ENCODE measurements at places on chromosomes 4 and X.

- no peak for DNase-seq
These were observed 33.9 kb downstream of the PCDH7 start for GRCh38 chr4:30754021-30754420.

- DNase-seq: no peak
These were observed 177.1 kb downstream of the NWD2 start for GRCh38 chr4:37421614-37422013.

DNA sequence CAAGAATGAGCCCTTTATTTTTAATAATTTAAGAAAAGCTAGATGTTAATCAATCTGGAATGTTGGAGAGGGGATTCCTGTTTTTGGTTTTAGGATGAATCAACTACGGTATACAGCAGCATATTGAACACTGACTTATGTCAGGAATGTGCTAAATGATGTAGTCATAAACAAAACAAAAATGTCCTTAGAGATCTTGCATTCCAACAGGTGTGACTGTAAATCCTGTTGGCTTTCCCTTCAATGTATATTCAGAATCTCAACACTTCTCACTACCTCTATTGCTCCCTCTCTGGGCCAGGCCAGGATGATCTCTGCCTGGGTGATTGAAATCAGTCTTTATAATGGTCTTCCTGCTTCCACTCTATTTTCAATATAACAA, 37.8 kb upstream of the BDH2 start:
- DNase-seq: no peak

DNA sequence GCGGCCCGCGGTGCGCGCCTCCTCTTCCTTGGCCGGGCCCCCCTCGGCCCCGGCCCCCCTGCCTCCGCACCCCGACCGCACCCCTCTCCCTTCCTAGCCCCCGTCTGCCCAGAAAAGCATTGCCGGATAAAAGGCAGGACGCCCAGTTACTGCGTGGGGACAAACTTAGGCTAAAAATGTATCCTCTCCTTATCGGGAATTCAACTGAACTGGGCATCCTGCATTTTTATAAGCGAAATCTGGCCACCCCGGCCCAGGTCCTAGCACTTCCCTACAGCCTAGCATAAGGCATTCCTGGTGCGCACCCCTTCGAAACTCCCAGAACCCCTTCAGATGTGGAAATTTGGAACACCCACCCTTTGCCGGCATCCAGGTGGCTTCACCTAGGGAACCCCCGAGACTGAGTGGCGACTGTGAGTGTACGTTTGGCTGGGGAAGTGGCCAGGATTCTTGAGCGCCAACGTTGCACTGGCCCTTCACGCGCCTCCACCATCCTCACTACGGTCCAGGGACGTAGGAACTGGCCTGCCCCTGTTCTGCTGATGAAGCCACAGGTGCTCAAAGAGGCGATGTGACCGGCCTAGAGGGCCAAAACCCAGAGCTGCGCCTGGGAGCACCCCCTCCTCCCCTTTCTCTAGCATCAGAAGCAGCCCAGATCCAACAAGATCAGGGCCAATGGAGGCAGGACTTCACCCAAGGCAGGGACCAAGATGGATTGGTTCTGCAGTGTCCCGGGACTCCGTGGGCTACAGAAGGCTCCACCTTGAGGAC, 5.7 kb upstream of the RNF4 start:
- no peak for DNase-seq

- no peak for DNase-seq
These were observed 292.7 kb downstream of the FBXW7 start for GRCh38 chr4:152243206-152243605.

DNA sequence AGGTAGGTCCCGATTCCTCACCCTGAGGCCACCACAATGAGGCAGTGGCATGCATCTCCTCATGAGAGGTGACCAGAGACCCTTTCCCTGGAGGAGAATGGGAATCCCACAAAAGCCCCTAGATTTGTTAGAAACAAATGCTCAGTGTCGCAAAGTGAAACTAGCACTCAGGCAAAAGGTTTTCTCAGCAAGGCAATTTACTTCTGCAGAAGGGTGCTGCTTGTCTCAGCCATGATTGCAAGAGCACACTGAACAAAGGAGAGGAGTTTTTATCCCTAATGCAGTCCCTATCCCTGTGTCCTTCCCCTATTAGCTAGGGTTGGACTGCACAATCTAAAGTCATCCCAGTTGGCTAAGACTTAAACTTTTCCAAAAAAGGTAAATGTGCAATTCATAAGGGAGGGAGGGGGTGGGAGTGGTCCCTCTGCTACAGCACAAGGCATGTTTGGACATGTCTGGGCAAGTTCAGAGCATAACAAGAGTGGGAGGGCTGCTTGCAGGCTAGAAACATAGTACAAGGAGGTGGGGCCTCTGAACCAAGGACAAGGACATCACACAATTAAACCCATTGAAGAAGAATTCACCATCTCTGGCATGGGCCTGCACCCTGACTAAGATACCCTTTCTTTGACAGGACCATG, 185.3 kb downstream of the CCNG2 start:
- no peak for DNase-seq

DNA sequence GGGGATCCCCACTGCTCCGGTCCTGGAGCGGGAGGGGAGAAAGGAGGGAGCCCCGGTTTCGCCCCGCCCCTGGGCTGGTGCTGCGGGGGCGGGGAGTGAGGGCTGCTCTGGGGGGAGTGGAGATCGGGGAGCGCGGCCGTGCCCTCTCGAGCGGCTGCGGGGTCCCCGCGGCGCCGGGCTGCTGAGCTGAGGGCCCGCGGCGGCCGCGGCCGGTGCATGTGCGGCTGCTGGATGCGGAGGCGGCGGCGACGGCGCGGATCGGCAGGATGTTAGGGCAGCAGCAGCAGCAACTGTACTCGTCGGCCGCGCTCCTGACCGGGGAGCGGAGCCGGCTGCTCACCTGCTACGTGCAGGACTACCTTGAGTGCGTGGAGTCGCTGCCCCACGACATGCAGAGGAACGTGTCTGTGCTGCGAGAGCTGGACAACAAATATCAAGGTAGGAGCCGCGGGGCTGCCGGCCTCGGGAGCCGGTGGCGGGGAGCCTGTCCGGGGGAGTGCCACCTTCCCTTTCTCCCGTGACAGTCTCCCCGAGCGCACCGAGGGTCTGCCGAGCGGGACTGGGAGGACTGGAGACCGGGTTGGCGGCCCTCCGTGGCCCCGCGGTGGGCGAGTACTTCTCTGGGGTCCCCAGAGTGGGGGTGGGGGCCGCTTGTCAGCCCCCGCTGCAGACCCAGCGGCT, at the start of gene ING2:
Gene ING2, plus strand, starts transcription at position 129 of the 681 bp plus-strand sequence. Its CDS starts 138 bp downstream, at position 267.
- DNase-seq: no peak

GRCh38 chr4:20538905-20539304, 161.4 kb upstream of the PACRGL start:
- DNase-seq: no peak

- no peak for DNase-seq
These were observed 84.7 kb downstream of the LARP7 start for GRCh38 chr4:112721627-112722026.

DNA sequence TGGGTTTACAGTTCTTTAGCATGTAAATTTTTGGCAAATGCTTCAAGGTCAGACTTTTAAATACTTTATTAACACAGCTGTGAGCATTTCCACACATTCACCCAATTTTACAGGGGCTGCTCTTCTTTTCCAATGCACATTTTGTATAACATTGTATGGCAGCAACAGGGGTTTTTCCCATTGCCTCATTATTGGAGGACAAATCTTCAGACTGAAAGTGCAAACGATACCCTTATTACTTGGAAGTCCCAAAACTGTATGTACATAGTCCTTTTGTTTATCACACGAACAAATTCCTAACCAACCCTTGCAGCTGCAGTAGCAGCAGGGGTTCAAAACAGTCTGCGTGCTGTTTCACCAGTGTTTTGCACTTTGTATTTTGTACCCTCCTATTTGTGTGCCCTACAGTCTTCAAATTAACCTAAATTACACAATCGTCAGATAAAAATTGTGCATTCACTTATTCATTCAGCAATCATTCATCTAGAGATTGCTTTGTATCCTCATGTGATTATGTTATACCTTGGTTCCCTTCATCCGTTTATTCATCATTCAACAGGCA, 330.7 kb upstream of the RASGEF1B start:
- no peak for DNase-seq

DNA sequence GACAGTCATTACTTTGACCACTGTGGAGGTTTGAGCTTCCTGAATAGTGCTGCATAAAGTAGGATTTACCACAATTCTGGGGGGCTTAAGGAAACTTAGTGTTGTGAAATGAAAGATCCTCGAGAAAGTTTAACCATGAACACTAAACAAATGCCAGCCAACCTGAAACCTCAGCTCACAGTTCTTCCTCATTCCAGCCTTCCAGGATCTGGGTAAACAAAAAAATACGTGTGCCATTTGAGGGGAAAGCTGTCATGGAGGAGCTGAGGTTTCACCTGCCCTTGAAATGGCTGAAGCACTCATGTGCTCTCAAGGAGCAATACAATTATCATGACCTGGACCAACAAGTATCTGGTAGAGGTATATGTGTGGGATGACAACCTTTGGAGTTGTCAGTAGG, 142.7 kb downstream of the NPNT start:
- no peak for DNase-seq

- DNase-seq: no peak
These were observed 7.3 kb downstream of the HAUS7 start for GRCh38 chrX:153463031-153463430.

- peak; percentile 2 for DNase-seq
These were observed 24.4 kb downstream of the UCHL1 start for GRCh38 chr4:41281038-41281634.

All from DMS79 (cell line).